Lung (tissue), 17 donors: ENCODE measurements at places on chromosomes 12 and 14.

DNA sequence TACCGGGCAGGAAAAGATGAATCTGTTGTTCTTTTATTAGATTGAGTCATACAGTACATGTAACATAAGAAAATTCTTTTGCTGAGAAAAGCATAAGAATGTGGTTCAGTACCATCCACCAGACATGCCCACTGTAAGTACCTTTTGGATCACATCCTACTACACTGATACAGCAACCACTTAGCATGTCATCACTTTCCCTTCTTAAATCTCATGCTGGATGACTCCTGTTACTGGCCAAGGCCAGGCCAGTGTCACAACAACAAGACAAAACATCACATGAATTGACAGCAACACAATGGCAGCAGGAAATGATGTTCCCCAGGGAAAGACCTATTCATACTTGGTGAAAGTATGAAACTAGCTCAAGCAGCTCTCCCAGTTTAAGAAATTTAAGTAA lies 46.4 kb downstream of the STXBP6 start:
- no peak for DNase-seq

DNA sequence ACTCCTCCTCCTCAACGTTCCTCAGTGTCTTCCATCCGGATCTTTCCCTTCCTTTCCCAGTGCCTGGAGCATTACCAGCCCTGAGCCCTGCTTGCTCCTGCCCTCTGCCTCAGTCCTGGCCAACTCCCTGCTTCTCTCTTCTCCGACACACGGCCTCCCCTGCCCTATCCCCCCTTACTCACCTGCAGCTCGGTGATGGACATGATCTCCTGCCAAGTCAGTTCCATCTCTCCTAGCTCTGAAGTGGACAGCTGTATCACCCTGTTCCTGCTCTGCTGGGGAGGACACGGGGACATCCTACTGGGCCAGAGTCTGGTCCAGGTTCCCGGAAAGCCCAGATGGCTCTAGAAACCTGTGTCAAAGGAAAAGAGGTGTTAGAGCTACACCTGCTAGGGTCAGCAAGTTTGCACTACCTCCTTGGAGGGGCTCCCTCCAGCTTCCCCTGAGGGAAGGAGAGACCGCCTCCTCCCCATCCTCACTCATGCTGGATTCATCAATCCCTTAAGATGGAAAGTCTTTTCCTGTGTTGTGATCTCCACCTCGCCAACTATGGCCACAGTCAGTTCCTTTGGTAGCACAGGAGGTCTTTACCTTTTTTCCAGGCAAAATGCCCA lies 5.8 kb downstream of the NFE2 start:
- DNase-seq = no peak

- peak; percentile 87 for DNase-seq
These were observed 414.8 kb upstream of the MGAT4C start for GRCh38 chr12:86670986-86671385.

DNA sequence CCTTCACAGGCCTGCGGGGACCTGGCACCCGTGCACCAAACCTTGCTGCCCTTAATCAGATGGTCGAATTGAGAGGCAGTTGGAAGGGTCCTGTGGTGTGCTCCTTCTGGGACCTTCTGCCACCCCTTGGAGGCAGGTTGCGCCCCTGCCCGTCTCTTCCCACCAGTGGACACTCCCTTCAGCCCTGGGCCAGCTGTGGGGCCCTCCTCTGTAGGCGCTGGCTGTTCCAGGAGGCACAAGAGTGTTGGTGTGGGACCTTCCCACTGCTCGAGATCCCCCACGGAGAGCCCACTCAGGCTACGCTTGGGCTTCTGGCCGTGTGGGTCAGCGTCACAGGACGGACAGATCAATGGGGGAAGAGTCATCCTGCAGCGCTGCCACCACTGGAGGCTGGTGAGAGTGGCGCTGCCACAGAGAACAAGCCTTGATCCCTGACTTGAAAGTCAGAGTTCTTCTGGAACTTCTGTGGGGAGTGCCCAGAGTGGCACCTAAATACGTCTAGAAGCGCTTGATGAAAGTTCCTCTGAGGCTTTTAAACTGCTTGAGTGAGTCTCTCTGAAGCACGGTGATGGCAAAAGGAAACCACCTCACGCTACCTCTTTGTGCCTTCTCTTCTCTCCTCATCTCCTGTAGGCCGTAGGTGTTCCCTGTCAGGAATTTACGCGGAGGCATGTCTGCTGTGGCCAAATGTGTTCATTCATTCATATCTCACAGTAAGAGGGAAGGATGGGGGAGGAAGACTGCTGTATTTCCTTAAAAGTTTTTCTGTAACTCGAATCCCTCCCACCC lies 48.3 kb downstream of the TRAF3 start:
- no peak for DNase-seq

- DNase-seq = no peak
These were observed 19.0 kb upstream of the DRAM1 start for GRCh38 chr12:101858361-101858760.
